GM23338 (cell line): ENCODE measurements at places on chromosomes 5 and 9.

DNA sequence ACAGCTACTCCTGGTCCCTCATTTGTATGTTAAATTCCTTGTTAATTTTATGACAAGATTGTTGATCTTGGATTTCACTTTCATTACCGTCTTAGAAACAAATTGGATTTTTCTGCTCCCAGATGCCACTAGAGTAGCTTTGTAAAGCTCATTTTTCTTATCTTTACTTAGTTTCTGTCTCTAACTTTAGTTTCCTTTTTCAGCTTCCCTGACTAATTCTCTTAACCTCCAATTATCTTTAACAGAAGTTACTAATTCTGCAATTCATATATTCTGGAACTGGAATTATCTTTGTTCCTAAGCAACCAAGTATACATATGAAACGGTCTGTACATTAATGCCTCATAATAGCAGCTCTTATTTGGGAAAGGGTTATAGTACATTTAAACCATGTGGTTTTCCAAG is 16.7 kb downstream of the ITGA1 start:
- no peak for DNase-seq

- peak; percentile 88 for DNase-seq
These were observed 42.2 kb downstream of the OSMR start for GRCh38 chr5:38888041-38888440.

DNA sequence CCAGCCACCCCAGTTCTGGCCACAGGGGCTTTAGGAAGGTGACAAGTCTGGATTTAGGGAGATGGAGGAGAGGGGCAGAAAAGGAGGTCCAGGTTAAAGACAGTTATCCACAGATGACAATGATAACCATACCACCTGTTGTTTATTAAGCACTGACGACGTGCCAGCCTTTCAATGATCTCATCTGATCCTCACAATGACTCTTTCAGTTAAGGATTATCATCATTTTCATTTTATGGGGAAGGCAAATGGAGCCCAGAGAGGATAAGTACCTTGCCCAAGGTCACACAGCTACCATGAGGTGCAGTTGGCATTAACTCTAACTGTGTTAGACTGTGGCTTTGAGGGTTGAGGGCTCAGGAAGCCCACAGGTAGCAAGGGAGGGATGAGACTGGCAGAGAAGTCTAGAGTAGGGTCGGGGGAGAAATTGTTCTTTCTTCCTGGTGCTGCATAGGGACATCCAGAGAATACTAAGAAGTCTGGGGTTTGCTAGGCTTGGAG is 21.5 kb upstream of the JADE2 start:
- no peak for DNase-seq

DNA sequence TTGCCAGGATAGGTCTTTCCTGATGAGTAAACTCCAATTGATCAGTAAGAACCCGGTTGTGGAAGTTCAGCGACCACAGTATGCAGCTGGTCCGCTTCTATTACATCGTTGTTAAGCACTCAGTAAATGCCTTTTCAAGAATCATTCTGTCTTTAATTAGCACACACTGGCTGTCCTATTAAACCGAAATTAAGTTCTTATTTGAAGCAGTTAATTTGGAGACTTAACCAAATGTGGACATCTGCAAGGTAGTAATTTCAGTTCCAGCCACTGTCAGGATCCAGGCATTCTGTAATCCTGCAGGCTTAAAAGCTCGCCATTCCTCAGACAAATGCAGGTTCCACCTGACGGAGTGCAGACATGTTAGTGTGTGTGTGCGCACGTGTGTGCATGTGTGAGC is 254.6 kb downstream of the IRX2 start:
- DNase-seq, result no peak

DNA sequence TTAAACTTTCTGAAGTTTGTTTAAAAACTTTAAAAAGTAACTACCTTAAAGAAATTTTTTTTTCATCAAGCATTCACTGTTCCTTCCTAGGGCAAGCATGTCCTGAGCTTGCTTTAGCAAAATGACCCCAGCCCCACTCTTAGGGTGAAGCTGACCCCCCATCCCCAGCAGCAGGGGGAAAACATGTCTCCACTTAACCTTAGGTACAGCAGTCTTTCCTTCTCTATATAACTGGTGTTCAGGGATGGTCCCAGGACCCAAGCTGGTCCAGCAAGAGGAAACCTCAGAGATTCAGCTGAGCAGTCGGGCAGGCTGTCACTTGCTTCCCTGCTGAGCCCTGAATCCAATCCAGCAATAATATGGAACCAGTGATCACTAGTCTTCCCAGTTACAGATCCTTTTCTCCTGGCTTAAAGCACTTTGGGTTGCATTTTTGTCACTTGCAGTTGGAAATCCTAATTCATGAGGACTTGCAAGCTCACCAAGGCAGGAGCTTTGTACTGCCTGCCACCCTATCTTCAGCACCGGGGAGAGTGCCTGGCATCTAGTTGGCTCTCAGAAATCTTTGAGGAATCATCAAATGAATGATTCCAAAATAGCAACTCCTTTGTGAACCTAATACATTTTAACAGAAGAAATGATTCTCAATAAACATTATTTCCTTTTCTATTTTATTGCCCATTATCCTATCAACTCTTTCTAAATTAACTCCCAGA is 91.2 kb downstream of the FSTL4 start:
- no peak for DNase-seq

- peak; percentile 24 for DNase-seq
These were observed 571.7 kb downstream of the KCTD16 start for GRCh38 chr5:144742361-144742760.

DNA sequence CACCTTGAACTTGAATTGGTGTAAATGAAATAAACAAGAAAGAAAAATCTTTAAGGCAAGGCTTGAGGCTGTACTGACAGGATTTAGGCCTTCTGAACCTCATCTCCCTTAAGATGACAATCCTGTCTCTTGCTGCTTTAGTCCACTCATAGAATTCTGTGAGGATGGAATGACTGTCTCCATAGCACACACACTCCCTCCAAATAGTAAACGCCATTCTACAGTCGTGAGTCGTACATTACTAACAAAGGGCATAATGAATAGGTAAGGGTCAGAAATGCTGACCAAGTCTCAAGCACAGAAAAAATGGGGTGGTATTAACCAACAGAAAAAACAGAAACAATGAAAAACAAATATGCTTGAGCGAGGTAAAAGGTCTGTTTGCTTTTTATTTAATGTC is 71.8 kb upstream of the SIMC1 start:
- DNase-seq, result no peak

- DNase-seq, result no peak
These were observed 241.1 kb downstream of the TLR4 start for GRCh38 chr9:117945286-117945685.

GRCh38 chr5:154697371-154697770 is 57.8 kb upstream of the LARP1 start:
- DNase-seq, result no peak

GRCh38 chr9:94853887-94854286 is 127.4 kb downstream of the AOPEP start:
- no peak for DNase-seq

DNA sequence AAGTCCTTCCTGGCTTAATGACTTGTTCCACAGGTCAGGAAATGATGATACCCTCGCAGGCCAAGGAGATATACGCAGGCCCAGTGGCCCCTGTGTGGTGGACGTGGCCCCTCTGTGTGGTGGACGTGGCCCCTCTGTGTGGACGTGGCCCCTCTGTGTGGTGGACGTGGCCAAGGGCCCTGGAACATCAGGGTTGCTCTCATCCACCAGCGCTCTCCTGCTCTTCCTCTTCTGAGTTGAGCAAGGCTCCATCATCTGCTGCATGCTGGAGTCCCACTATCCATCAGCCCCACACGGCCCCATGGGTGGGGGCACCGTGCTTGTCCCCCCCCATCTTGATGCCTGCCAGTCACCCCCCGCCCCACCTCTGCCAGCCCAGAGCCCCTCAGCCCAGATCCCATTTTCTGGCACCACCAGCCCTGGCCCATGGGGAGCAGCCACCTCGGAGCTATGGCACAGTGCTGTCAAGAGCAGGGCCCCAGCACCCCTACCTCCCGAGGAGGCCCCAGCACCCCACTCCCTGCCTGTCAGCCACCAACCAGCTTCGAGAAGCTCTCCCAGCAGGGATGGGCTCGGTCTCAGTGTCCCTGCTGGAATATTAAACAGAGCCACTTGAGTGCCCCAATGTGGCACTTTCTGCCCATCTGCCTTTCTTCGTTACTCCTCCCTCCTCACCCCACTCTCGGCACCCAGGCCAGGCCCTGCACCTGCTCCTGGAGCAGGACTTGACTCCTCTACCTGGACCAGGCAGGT is 8.1 kb downstream of the LRRC14B start:
- DNase-seq, result no peak

DNA sequence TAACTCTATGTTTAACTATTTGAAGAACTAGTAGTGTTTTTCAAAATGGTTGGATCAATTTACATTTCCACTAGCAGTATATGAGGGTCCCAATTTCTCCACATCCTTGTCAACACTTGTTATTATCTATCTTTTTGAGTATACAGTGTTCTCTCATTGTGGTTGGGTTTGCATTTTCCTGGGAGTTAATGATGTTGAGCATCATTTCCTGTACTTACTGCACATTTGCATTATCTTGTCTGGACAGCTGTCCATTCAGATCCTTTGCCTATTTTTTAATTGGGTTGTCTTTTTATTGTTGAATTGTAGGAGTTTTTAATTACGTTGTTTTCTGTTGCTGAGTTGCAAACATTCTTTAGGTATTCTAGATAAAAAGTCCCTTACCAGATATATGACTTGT is 103.4 kb upstream of the LRRTM2 start:
- no peak for DNase-seq

- peak; percentile 83 for DNase-seq
These were observed 2.3 kb downstream of the FAM221B start for GRCh38 chr9:35826071-35826701.

DNA sequence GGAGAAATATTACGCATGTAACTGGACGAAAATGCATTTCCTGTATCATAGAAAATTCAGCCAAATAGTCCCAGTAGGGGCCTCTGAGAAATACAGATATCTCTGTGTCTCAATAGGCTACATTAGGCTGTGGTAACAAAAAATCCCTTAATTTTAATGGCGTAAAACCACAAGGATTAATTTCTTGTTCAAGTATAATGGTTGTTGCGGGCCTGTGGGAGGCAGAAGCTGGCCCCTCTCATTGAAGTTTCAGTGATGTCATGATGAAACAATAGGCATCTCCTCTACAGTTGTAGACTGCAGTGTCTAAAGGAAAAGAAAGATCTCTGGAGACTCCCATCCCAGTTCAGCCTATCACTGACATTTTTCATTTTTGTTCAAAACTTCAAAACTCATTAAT is 1625.6 kb upstream of the C9orf72 start:
- no peak for DNase-seq
